ENCODE measurements at places on chromosomes 5 and 9.

DNA sequence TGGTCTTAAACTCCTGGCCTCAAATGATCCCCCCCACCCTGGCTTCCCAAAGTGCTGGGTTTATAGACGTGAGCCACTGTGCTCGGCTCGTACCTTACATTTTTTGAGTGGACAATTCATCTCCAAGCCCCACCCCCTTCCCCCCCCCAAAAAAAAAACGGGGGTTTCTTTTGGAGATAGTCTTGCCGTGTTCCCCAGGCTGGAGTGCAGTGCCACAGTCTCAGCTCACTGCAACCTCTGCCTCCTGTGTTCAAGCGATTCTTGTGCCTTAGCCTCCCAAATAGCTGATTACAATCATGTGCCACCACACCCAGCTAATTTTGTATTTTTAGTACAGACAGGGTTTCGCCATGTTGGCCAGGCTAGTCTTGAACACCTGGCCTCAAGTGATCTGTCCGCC, 31.3 kb downstream of the ANKHD1 start:
- no peak for DNase-seq

- no peak for DNase-seq
Observed at GRCh38 chr9:19938990-19939733, 150.3 kb upstream of the SLC24A2 start.

DNA sequence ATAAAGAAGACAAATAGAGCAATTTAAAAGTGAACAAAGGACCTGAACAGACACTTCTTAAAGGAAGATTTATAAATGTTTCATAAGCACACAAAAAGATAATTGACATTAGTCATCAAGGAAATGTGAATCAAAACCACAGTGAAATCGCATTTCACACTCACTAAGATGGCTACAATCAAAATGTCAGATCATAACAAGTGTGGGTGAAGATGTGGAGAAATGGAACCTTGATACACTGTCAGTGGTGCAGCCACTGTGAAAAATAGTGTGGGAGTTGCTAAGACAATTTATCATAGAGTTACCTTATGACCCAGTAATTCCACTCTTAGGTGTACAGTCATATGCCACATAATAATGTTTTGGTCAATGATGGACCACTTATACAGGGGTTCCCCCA, 54.5 kb upstream of the HTR4 start:
- no peak for DNase-seq

DNA sequence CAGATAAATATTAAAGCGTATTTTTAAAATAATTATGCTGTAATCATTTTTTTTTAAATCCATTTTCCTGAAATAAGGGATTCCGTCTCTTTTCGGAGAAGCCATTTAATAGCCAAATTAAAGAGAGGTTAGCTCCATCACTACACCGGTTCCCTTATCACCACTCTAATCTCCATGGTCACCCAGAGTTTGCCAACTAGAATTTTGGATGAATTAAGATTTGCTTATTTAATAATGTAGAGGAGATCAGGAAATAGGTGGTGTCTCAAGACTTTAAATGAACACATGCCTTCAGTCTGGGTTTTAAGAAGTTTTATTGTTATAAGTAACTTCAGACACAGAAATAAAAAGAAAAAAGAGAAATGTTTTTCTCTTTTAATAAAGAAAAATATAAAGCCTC, 151.7 kb downstream of the TTC39B start:
- DNase-seq, result no peak

DNA sequence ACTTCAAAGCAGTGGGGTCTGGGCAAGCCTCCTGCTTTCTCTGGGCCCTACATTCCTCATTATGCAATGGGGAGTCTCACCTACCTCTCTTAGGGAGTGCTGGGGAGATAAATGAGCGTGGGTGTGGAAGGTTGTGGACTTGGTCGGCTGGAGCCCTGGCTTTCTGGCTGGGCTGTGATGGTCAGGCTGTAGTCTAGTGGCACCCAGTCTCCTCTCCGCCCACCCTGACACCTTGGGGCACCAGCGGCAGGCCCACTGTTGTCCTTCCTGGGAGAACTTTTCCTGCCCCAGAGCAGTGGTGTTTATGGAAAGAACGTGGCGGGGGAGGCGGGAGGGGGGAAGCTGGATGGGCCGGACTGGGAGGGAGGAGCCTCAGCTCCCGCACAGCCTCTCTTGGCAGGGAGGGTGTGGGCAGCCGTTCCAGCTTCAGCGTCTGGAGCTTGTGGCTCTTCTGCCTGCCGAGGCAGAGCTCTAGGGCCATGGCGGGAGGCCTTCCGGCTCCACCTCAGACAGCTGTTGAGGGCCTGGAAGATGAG, 4.1 kb downstream of the PTGS1 start:
- no peak for DNase-seq

GRCh38 chr5:65141493-65141892, 340.2 kb downstream of the ADAMTS6 start:
- DNase-seq, result no peak

- no peak for DNase-seq
Observed at GRCh38 chr5:164687391-164687790, 1182.0 kb downstream of the MAT2B start.

DNA sequence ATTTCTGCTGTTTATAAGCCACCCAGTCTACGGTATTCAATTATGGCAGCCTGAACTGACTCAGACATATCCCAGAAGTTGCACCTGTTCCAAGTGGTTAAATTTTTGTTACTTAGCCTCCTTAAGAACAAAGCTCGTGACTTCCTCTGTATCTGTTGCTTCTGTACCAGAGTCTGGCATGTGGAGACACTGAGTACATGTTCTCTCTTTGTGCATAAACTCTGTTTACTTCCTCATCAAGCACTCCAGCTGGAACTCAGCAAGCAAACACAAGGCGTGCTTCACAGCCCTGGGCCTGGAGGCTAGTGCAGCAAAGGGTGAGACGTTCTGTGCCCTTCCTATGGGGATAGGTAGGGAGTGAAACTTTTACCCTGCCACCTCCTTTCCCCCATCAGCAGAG, 19.0 kb downstream of the C9orf152 start:
- no peak for DNase-seq

GRCh38 chr5:58675341-58675740, 92.5 kb downstream of the RAB3C start:
- DNase-seq, result no peak

GRCh38 chr5:54703133-54703532, 185.6 kb downstream of the SNX18 start:
- no peak for DNase-seq

GRCh38 chr9:4596165-4596922, 65.8 kb upstream of the PLPP6 start:
- DNase-seq, result no peak

GRCh38 chr9:93588641-93589609, 12.5 kb downstream of the PHF2 start:
- peak; percentile 38 for DNase-seq

GRCh38 chr9:123174887-123175518, 93.4 kb downstream of the STRBP start:
- no peak for DNase-seq

DNA sequence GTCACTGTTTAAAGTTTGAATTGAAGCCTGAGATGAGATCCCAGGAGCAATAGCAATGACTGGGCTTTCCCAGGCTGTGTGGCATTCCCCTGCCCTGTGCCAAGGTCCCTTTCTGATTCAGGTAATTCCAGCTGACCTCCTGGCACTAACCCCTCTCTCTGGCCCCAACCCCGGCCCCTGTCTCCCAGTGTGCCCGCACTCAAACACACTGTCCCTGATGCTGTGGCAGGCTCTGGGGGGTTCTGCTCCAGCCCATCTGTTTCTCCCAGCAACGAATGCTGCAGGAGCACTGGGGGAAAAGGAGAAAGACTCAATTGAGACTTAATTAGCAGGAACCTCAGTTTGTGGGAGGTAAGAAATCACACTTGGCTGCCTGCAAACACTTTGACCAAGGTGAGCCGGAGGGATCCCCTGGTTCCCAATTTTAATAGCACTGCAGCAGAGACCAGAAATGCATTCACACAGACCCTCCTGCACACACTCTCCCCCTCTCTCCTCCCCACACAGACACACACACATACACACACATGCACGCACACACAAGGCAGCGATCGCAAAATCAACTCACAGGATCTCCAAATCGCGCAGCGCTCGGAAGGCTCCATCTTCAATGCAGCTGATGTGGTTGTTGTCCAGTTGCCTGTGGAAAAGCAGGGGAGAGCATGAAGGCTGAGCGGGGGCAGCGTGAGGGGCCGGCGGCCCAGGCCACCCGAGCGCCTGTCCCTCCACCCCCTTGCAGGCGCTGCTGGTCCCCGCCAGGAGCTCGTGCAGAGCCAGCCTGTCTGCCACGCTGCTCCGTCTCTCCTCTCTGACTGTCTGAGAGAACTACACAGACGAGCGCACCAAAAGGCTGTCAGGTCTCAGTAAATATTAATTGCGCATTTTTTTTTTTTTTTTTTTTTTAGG, 265.1 kb upstream of the PANK3 start:
- DNase-seq, result no peak

DNA sequence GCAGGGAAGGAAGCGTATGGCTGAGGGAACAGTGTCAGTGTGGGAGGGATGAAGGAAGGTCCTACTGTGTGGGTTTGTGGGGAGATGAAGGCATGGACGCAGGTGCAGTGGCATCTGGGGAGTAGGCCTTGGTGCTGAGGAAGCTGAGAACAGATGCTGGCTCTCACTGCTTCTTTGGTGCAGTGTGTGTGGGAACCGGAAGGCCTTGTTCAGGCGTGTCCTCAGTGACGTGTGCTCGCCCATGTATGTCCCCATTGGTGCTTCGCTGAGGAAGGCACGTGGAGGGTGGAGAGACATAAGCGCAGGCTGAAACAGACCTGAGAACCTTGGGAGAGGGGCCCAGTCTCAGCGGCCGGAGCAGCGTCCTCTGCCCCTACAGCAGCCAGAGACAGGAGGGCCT, 18.7 kb downstream of the ADAMTS13 start:
- no peak for DNase-seq

GRCh38 chr5:172931001-172931536, 28.2 kb upstream of the RPL26L1 start:
- no peak for DNase-seq

- no peak for DNase-seq
Observed at GRCh38 chr9:75552941-75553340, 337.5 kb upstream of the PCSK5 start.

DNA sequence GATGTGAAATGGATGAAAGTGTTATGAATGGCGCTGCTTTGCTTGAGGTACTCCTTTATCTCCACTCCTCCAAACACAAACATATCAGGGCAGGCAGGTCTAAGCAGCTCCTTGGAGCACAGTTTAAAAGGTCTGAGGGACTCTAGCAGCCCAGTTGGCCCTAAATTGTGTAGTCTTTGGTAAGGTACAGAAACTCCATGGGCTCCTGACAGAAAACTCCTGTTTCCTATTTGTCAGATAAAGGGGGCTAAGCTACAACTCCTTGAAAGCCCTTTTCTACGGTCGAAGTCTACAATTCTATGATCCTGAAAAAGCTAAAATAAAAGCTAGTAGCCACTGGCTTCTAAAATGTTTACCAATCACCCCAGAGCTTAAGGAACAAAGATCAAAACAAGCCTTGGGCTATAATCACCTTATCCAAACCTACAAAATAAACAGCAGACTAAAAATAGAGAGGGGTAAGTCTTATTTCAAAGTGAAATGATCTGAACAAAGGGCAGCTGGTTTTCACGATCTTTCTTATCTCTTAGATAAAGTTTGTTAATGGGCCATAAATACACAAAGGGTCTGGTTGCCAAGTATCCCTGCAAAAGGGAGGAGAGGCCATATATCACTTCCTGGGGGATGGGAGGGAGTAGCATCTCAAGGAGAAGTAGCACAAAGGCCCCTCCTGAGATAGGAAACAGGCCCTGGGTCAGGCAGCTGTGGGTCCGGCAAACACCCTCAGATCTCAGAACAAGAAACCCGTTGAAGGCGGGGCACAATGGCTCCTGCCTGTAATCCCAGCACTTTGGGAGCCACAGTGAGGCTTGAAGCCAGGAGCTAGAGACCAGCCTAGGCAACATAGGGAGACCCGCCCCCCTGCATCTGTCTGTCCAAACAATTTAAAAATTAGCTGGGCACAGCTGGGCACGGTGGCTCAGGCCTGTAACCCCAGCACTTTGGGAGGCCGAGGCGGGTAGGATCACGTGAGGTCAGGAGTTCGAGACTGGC, 28.3 kb upstream of the DENND4C start:
- DNase-seq, result no peak

DNA sequence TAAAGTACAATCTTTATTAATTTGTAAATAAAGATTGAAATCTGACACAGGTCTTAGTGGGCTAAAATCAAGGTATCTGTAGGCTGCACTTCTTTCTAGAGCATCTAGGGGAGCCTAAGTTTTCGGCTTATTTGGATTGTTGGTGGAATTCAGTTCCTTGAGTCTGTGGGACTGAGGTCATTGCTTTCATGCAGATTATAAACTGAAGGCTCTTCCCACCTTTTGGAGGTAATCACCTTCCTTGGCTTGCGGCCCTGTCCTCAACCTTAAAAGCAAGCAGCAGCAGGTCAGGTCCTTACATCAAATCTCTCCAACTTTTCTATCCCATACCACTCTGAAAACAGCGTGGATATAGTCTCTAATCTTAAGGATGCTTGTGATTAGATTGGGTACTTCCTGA, 25.9 kb downstream of the MAT2B start:
- DNase-seq, result no peak

DNA sequence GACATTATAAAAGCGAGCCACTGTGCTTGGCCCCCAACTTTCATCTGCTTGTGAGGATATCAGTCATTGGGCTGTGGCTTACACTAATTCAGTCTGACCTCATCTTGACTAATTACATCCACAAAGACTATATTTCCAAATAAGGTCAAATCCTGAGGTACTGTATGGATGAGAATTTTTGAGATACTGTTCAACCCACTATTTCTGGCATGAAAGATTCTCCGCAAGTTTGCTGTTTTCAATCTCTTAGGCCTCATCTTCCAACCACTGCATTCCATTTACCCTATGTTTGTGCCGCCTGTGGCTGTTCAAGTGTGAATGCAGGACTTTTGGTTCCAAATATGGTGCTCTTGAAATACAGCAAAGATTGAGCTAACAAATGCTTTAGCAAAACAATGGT, 400.9 kb upstream of the SGCD start:
- DNase-seq, result no peak

- DNase-seq, result peak; percentile 83
Observed at GRCh38 chr9:34985311-34985899, 4.1 kb upstream of the DNAJB5 start.

DNA sequence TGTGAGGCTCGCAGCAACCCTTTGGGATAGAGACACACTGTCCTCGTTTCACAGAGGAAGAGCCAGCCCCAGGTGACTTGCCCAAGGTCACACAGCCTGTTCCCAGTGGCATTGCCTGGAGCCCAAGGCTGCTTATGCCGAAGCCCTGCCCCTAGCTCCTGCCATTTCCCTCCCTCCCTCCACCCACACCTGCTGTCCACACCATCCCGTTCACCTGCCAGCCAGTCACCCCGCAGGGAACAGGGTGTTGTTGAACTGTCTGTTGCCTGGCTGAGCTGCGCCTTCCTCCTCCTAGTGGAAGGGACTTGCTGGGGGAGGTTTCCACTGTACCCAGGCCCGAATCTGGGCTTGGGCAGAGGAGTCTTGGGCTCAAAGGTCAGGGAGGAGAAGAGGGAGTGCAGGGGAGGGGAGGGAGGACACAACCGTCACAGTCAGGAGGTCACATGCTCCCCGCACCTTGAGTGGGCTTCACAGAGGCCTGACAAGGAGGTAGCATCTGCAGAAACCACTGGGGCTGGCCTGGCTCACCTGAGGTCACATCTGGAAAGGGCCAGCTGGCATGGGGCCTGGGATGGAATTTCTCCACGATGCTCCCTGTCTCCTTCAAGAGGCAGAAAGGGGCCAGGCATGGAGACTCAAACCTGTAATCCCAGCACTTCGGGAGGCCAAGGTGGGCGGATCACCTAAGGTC, 6.3 kb downstream of the TTC16 start:
- DNase-seq, result no peak

Data from activated CD8-positive, alpha-beta memory T cell treated with anti-CD3 and anti-CD28 coated beads for 24 hours (primary cell).